ENCODE measurements at places on chromosomes 7 and 10.

DNA sequence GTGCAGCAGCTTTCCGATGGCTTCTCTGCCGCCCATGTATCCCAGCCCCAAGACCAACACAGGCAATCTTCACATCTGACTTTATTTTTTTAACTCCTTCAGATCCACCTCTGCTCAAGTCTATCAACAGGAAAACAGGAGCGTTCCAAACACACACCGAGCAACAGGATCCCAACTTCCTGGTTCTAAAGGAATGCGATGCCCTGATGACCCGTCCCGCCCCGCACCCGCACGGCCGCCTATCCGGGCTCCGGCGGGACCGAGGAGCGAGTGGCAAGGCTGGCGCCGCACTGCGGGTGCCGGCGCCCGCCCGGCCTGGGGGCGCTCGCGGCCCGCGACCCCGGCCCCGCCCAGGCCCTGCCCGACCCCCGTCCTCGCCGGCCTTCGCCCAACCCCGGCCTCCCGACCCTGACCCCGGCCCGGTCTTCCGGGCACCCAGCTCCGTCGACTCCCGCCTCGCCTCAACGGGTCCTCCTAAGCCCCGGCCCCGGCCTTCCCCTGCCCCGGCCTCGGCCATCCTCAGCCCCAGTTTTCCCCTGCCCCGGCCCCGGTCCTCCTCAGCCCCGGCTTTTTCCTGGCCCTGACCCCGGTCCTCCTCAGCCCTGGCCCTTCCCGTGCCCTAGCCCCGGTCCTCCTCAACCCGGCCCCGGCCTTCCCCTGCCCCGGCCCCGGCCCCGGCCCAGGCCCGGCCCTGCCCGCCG, 730 bp downstream of the LARP4B start:
- peak; percentile 11 for DNase-seq

DNA sequence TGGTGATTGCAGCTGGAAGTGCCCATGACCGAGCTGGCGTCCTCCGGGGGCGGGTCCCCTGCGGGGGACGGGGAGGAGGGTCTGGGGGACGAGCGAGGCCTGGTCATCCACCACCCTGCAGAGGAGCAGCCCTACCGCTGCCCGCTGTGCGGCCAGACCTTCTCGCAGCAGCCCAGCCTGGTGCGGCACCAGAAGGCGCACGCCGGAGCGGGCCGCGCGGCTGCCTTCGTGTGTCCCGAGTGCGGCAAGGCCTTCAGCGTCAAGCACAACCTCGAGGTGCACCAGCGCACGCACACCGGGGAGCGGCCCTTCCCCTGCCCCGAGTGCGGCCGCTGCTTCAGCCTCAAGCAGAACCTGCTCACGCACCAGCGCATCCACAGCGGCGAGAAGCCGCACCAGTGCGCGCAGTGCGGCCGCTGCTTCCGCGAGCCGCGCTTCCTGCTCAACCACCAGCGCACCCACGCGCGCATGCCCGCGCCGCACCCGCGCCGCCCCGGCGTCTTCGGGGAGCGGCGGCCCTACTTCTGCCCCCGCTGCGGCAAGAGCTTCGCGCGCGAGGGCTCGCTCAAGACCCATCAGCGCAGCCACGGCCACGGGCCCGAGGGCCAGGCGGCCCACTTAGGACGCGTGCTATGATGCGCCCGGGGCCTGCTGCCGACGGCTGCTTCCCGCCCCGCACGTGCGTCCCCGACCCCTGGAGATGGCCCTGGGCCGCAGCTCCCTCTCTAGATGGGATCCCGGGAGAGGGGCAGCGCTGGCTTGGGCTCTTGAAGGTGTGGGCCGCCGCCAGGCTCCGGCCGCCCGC, 28.7 kb downstream of the ZNF775 start:
- DNase-seq = no peak

DNA sequence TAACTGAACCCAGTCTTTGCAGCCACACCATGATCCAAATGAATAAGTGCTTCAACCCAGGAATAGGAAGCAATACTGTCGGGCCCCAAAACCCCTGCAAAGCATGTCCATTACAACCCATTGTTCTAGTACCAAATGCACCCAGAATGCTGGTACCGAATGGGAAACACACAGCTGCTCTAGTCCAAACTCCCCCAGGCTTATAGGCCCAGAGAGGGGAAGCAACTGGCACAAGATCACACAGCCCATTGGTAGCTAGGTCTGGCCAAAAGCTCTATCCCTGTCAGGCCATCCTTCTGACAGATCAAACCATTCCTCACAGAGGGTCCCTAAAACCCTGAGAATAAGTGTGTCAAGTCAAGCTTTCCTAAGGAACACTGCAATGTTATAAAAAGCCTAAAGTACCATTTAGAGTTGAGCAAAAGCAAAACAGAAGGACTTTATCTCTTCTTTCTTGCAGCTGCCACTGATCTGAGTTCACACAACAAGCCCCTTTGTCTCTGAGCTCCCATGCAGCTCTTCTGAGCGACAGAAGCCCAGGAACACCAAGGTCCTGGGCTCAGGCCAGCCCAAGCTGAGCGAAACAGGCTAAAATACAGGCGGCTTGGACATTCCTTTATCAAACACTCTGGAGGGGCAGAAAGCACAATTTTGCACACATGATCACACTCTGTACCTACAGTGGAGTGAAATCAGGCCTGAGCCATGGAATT, 116.7 kb downstream of the SGMS1 start:
- DNase-seq = no peak

DNA sequence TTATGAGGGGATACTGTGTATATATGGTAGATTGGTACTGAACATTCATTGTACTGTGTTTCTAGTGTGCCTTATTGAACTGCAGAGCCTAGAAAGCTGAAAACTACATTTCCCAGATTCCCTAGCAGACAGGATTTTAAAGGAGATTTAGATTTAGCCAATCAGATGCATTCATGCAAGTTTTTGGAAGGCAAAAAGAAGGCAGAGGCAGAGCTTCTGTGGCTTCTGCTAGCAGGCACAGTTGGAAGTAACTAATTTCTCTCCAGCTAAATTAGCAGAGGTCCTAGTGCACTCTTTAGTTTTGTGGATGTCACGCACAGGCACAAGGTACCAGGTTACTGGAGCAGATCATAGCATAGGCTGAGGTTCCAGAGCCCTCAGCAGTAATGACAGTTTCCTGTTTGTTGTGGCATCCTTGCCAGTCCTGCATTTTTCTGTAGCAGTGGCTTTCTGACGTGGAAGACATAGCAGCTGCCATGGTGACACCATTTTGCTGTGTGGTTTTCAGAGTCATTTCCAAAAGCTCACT, 83.7 kb upstream of the CCDC71L start:
- DNase-seq = no peak

DNA sequence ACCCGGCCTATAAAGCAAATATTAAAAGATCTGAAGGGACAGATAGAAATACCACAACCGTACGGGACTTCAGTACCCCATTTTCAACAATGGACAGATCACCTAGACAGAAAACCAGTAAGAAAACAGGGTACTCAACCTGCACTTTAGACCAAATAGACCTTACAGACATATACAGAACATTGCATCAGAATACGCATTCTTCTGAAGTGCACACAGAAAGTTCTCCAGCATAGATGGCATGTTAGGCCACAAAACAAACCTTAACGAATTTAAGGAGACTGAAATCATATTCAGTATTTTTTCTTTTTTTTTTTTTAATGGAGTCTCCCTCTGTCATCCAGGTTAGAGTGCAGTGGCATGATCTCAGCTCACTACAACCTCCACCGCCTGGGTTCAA, 151.5 kb downstream of the TNS3 start:
- no peak for DNase-seq

DNA sequence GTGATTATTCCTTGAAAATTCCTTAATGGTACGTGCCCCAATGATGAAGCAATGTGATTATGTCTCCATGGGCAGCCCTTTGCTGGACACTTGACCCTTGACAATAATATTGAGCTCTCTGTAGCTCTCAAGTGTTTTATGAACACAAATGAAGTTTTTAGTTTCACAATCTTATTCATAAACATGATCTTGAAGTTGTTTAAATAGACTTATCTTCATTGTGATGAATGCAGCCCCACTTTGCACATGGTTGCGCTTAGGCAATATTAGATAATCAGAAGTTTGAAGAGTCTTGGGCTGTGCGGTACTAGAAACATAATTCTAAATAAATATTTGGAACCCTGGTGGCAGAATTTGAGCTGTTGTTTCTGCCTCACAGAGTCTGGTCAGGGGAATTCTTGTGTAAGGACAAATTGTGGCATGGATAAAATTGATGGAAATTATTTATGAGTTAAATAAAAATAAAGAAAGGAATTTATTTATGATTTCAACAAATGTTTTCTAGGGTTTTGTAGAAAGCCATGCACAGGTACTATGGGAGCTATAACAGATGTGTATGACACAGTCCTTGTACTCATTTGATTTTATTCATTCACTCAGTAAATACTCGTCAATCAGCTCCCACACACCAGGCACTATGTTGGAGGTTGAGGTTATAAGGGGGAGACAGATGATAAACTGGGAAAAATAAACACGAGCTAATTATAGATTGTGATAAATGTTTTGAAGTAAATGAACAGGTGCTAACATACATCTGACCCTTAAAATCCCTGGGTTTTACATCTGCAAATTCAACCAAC, 217.9 kb downstream of the GALNT17 start:
- no peak for DNase-seq

DNA sequence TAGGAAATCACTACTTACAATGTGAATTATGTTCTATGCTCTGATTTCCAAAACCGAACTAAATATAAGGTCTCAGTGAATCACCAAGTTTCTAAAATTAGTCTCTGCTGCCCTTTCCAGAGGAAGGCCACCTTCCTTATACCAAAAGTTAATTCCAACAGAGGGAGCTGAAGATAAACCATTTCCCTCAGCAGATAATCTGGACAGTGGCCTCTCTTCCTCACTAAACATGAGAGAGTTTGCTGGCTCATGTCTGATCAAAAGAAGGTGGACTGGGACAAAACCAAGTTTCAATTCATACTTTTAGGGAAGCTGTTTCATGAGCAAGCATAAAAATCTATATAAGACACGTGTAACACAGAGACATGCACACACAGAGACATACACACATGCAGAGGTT, 6.4 kb downstream of the FEZF1 start:
- no peak for DNase-seq

GRCh38 chr7:25391961-25392587, 163.8 kb upstream of the NPVF start:
- no peak for DNase-seq

Measured in stimulated activated CD4-positive, alpha-beta T cell treated with anti-CD3 and anti-CD28 coated beads, Interleukin-2, amount 100 ng/mL, for 48 hours (primary cell).